ENCODE measurements at places on chromosomes 6 and 20.

- DNase-seq = peak; percentile 70
Observed at GRCh38 chr20:6767536-6768227, at the start of gene BMP2. Gene BMP2, plus strand, starts transcription at chr20:6767686. Its CDS starts 2,441 bp downstream, at chr20:6770127.

- DNase-seq = no peak
Observed at GRCh38 chr6:87281426-87281825, 41.0 kb upstream of the SMIM8 start.

DNA sequence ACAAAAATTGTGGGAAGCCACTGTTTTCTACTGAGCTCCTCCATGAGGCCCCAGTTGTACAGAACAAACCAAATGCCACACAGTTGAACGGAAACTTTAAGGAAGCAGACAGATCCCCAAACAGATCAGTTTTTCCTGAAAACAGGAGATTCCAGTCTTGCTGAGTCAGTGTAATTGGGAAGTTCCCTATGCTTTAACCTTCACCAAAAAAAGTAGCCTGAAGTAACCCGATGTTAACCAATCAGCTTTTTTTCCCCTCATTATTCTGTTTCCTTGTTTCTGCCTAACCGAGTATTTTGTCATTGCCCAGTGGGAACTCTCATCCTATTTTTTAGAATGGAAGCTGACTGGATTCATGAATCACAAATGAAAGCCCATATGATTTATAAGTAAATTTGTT, 36.7 kb downstream of the MARCKS start:
- DNase-seq = no peak

DNA sequence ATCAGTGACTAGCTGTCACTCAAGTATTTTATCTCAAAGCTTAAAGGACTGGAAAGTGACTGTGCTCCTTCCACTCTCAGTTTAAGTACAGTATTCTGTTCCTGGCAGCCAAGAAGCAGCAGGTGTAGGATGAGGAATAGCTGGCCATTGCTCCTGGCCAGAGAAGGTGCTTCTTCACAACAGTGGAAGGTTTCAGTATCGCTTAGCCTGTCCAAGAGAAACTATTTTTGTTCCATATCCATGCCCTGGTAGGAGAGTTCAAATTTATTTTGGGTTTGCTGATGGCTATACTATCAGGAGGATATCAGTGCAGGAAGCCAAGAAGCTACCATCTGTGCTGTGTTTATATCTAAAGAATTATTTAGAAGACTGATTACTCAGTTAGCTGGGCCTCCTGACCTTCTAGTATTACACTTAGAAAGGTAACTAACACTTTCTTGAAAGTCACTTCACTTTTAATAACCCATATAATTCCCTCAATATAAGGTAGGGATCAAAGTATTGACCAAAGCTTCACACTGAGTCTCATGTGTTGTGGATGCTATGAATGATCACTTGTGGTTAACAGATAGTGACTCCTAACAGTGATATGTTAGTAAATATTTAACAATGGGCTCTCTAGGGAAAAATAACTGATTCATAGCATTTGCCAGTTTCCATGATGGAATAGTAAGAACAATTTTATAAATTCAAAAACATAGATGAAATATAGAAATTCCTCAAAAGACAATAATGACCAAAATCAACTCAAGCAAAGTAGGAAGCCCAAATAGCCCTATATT, 99.9 kb downstream of the AIG1 start:
- no peak for DNase-seq
